Left forelimb (tissue), 1 donor: ENCODE measurements at places on chromosomes 4 and X.

- DNase-seq, result no peak
Observed at GRCh38 chr4:72954811-72955210, 114.7 kb downstream of the COX18 start.

- DNase-seq, result no peak
Observed at GRCh38 chr4:32932156-32932555, 2212.0 kb downstream of the PCDH7 start.

DNA sequence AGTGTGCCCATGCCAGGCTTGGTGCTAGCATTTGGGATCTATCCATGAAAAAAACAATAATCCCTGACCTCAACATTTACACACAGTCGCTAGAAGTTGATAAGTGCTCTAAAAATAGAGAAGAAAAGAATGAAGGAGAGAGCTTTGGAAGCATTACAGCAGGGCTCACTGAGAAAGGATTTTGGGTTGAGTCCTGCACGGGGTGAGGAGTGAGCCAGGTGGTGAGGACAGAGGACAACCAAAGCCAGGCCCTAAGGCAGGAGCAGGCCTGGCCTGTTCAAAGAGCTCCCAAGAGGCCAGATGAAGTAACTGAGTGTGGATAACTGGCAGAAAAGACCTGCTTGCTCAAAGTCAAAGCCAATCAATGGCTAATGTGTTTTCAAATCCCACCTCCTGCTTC, 20.7 kb upstream of the PROM1 start:
- no peak for DNase-seq

DNA sequence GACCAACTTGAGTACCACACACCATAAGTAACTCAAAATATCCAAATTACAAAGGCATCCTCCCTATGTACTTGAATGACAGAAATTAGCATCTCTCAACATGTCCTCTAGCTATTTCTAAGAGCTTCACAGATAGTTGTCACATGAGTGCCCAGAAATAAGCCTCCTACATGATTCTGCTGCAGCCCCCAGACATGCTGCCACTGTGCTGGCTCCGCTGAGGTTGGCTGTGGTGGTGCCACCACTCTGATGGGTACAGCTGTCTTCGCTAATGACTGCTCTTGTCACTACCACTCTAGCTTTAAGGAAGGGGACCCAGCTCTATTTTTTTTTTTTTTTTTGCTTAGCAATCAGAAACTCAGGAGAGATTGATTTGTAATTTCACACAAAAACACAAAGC, 256.0 kb downstream of the GRXCR1 start:
- no peak for DNase-seq

DNA sequence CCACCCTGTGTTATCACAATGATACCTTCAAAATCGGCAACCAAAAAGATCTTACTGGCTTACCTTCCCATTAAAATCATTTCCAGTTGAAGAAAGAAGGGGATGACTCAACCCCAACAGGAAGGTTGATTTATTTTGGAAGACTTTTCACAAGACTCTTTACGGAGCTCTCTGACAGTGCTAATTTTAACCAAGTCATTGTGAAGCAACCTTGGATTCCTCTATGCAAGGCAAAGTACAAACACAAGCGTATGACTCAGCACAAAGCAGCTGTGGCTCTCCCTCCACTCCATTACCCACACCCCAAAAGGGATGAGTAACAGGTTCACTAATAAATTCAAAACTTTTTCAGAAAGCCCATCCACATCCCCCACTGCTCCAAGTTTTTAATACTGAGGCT, 213.8 kb upstream of the FGF13 start:
- DNase-seq, result no peak

DNA sequence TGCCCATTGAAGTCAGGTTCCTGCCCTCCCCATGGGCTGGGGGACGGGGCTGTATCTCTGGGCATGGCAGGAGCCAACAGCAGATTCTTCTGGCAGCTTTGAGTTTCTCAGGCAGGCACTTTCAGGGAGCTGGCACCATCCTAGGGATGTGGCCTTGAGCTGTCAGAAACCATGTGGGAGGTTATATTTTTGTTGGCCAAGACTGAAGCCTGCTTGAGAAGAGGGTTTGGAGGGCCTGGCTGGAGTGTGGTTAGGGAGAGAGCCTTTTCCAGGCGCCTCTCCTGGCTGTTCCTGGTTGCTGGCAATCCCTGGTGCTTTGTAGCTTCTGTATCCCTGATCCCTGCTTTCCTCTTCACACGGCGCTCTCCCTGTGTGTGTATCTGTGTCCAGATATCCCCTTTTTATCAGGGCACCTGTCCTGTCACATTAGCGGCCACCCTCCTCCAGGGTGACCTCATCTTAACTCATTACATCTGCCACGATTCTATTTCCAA, 30.6 kb upstream of the SORCS2 start:
- peak; percentile 59 for DNase-seq

DNA sequence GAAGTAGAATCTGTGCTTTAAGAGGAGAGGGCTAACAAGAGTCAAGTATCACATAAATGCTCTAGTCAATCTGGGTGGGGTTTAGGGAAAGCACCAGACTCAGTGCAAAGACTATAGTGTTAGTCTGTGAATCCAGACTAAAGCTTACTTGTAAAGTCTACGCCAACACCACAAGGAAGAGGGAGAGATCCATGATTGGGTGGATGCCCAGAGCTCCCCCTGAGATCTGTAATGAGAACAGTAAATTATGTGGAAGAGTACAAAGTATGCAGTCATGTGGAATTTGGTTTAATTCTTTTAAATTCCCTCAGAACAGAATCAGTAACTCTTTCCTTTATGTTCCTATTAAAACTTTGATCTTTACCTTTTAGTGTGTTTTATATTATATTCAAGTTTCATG, 354.7 kb upstream of the SPANXN4 start:
- no peak for DNase-seq

GRCh38 chrX:43522582-43522981, 133.5 kb upstream of the MAOA start:
- DNase-seq, result no peak

DNA sequence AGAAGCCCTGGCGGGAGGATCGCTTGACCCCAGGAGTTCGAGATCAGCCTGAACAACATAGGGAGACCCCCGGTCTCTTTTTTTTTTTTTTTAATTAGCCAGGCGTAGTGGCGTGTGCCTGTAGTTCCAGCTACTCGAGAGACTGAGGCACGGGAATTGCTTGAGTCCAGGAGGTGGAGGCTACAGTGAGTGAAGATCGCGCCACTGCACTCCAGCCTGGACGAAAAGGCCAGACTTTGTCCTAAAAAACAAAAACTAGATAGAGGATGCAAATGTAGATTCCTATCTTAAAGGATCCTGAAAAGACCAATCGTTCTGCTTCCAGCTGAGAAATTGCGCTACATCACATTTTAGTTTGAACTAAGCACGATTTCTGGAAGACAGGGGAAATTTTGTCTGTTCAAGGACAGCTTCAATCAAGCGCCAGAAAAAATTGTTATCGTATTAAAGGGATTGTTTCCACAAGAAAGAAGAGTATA, 627 bp upstream of the HSD17B11 start:
- no peak for DNase-seq

- no peak for DNase-seq
Observed at GRCh38 chr4:48752726-48753125, 27.4 kb downstream of the FRYL start.

DNA sequence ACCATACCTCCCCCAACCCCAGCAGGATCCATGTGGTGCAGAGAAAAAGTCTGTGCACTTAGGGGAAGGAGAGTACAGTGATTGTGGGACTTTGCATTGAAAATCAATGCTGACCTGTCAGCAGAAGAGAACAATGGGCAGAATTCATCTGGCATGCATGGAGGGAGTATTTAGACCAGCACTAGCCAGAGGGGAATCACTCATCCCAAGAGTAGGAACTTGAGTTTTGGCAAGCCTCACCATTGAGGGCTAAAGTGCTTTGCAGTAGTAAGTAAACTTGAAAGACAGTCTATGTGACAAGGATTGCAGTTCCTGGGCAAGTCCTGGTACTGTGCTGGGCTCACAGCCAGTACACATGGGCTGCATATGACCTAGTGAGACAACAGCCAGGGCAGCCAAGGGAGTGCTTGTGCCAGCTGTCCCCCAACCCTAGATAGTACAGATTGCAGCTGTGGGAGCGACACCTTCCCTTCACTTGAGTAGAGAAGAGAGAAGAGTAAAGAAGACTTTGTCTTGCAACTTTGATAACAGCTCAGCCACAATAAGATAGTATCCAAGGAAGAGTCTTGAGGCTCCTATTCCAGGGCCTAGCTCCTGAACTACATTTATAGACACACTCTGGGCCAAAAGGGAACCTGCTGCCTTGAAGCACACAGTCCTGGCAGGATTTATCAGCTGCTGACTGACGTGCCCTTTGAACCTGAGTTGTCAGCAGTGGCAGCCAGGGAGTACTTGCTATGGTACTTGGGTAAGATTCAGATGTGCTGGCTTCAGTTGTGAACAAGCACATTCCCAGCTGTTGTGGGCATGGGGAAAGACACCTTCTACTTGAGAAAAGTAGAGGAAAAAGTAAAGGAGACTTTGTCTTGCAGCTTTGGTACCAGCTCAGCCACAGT, 48.7 kb downstream of the HDX start:
- DNase-seq, result no peak
